ENCODE measurements at places on chromosomes 16 and 17.

DNA sequence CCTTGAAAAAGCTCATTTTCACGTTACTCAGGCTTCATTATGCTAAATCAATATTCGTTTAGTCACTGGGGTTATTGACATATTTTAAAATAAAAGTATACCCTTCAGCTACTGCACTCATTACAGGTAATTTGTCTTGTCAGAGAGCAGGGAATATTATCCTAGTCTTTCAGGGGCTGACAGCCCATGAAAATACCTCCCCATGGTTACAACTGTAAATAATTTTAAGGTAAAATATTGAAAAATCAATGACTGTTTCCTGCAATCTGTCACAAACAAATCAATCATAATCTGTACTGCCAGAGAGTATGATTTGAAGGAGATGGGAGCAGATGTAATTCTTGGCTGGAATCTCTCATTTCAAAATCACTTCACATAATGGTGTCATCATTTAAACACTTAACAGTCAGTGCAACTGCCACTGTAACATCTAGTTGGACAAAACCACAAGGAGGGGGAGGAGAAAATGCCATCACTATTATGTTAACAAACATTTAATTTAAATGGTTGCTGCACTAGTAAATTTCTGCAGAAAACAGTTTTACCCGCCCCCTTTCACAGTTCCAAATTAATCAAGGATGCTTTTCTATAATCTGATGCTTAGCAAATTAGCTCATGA is 9.3 kb upstream of the IRX5 start:
- DNase-seq = no peak

- no peak for DNase-seq
Observed at GRCh38 chr17:76236603-76237002, 3.7 kb downstream of the RNF157 start.

- no peak for DNase-seq
Observed at GRCh38 chr17:79473876-79474440, 136.9 kb downstream of the RBFOX3 start.

GRCh38 chr16:290015-290680 is 7.2 kb downstream of the PDIA2 start:
- no peak for DNase-seq

DNA sequence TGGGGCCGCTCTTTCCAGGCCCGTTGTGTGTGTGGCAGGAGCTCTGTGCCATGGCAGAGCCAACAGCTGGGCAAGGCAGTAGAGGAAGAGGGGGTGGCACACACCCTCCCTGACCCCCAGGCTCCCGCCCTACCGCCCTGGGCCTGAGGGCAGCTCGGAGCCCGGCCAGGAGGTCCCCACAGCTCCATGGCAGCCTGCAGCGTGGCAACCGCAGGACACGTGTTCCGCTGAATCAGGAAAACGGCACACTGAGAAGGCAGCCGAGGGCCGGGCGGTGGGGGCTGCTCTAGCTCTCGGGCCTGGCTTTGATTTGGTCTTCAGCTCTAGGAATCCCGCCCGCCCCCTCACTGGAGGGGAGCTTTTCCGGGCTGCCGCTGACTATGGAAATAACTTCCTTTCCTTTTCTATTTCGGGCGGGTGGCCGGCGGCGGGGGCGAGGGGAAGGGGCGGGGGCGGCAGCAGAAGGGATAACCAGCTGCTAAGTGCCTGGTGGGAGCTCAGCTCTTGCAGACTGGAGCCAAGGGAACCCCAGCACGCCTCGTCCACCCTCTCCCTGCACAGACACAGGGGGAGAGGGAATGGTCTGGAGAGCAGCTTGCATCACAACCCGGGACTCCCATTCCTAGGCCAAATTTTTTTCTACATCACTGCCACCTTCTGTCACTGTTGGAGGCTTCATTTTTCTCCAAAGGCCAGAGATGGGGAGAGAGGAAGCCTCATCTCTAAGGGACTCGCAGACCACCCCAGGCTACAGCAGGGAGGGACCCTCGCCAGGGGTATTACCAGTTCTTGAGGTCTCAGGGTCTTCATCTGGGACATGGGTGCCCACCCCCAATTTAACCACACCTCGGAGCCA is 24.8 kb upstream of the MRPS23 start:
- DNase-seq = peak; percentile 89

GRCh38 chr16:15509593-15510535 is 75.5 kb downstream of the BMERB1 start:
- no peak for DNase-seq

DNA sequence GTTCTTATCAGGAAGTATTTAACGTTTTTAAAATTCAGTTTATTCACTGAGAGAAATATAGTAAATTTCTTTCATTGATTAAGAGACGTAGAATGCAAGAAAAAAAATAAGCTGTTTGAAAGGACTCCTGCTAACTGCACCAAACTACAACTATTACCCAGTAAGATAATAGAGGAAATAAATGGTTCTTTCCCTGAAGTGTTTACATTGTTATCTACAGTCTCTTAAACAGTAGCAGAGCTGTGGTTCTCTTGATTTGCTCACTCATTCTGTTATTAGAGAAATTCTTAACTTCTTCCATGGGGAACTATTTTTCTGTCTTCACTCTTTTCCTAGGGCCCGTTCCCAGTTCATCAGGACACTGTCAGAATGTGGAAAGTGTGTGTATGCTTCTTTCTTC is 973.0 kb downstream of the KCNJ2 start:
- DNase-seq = no peak

- DNase-seq = no peak
Observed at GRCh38 chr17:27928587-27928986, 35.4 kb upstream of the LYRM9 start.

GRCh38 chr17:58112970-58113631 is 29.9 kb downstream of the DYNLL2 start:
- DNase-seq = peak; percentile 36

GRCh38 chr16:70375636-70376611 is 29.2 kb downstream of the DDX19A start:
- DNase-seq = no peak

DNA sequence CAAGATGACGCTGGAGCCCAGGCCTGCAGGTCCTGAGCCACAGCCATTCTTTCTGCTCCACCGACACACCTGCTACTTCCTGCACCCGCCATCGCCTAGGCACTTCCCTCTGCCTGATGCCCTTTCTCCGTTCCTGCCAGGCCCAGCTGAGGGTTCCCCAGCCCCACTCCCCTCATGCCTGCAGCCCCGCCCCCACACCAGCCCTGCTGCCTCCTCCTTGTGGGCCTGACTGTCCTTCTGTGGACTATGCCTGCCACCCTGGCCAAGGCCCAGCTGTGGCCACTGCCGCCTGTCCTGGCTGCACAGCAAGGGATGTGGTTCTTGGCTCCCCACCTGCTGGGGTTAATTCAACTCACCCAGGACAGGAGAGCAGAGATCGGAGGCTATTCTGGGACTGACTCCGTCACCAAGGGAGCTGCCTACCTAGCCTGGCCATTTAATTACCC is 7.5 kb downstream of the NATD1 start:
- DNase-seq = no peak

DNA sequence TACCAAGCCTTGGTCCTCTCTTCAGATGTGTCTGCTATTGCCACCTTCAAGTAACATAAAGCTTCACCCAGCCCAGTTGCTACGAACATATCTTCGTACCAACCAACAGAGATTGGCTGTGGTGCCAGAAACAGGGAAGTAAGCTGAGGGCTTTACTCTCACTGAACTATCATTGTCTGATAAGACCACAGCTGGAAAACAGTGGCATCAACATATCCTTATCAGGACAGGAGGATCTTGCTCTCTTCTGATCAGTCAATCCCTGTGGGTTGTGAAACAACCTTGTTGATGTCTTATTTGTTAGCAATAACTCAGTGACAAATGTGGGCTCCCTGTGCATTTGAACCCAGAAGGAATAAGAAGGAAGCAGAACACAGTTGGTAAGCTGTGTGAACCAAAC is 446.3 kb upstream of the MAF start:
- DNase-seq = no peak

- no peak for DNase-seq
Observed at GRCh38 chr17:65532101-65532890, 29.2 kb downstream of the AXIN2 start.

- DNase-seq = no peak
Observed at GRCh38 chr16:23058576-23058975, 90.7 kb downstream of the USP31 start.

Data from stromal cell of bone marrow (primary cell).